ENCODE measurements at places on chromosomes 12 and 14.
A peak's percentile ranks its signal among the peaks of the same experiment; 100 is the strongest.

DNA sequence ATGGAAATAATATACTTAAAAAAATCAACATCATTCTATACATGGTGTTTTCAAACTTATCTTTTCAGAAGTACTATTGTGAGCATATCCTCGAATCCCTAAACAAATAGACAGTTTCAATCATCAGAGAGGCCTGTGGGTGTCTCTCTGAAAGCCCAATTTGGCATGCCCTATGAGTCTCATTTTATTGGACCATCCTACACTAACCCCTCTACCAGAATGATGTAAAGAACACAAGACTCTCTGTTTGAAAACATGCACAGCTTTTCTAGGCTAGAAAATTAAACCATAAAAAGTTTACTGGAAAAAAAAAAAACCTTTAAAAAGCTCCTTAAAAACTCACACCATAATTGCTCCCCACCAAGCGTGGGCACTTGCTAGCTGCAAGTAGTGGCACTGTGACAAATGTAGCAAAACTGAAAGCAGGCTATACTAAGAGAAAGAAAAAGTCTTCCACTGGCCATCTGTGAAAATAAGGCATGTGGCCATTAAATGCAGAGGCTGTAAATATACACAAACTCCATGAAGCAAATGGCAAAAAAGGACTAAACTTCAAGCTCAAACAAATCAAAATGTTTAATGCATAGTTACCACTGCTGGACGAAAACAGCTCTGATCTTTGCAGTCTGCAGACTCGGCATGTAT, 394.2 kb downstream of the SOX5 start:
- no peak for DNase-seq

DNA sequence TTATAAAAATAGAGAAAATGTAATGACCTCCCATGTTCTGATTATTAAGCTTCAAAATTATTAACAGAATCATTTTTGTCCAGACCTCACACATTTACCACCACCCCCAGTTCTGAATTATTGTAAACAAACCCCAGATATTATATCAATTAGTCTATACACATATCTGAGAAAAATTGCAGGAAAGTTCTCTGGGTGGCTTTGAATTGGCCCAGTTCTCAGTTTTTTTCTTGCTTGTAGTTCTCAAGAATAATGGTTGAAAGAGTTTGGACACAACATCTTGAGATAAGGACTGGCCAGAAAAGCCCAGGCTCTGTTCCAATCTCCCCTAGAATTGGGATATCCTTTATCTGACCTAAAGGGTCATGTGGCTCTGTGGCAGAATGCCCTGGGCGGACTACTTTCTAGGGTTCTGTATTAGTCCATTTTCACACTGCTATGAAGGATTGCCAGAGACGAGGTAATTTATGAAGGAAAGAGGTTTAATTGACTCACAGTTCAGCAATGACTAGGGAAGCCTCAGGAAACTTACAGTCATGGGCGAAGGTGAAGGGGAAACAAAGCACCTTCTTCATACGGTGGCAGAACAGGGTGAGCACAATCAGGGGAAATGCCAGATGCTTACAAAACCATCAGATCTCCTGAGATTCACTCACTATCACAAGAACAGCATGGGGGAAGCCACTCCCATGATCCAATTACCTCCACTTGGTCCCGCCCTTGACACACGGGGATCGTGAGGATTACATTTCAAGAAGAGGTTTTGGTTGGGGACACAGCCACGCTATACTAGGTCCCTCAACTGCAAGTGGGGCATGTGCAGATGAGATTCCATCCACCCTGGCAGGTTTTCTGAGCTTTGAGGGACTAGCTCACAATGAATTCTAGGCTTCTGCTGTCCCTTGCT, 1504.6 kb upstream of the FLRT2 start:
- DNase-seq, result no peak

- DNase-seq, result no peak
Measured at GRCh38 chr14:32710231-32710671, 228.4 kb upstream of the NPAS3 start.

GRCh38 chr14:31746326-31746725, 185.1 kb downstream of the NUBPL start:
- no peak for DNase-seq

DNA sequence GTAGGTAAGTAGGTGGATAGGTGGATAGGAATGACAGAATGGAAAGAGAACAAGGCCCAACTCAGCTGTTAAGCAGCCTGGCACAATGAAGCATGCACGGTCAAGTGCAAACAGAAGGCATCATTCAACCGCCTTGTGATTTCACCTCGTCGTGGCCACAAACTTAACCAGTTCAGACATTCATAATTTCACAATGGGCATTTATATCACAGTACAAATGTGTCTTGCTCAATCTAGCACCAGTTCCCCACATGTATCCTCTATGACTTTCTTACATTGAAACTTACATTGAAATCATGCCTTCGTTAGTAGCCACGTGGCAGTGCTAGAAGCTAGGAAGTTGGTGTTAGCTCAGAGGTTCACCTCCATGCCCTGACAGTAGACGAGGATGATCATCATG, 207.5 kb downstream of the ETV6 start:
- DNase-seq, result no peak

GRCh38 chr14:69224946-69225345, 33.6 kb downstream of the EXD2 start:
- no peak for DNase-seq

GRCh38 chr12:89499857-89500256, 24.7 kb downstream of the GALNT4 start:
- no peak for DNase-seq

DNA sequence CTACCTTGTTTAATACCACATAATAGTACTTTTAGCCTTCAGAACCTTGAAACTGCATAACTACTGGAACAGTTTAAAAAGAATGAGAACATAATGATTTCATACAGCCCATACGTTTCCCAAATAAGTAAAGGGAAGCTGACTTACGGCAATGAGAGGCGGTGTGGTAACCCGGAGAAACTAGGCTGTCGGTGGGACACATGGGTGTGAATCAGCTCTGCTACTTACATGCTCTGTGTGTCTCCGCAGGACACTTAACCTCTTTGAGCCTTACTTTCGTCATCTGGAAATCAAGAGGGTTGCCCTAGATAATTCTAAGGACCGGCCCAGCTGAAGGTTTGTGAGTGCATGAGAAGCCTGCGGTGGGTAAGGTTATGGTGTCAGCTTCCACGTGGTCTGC, 49.3 kb upstream of the PLEKHG3 start:
- no peak for DNase-seq

DNA sequence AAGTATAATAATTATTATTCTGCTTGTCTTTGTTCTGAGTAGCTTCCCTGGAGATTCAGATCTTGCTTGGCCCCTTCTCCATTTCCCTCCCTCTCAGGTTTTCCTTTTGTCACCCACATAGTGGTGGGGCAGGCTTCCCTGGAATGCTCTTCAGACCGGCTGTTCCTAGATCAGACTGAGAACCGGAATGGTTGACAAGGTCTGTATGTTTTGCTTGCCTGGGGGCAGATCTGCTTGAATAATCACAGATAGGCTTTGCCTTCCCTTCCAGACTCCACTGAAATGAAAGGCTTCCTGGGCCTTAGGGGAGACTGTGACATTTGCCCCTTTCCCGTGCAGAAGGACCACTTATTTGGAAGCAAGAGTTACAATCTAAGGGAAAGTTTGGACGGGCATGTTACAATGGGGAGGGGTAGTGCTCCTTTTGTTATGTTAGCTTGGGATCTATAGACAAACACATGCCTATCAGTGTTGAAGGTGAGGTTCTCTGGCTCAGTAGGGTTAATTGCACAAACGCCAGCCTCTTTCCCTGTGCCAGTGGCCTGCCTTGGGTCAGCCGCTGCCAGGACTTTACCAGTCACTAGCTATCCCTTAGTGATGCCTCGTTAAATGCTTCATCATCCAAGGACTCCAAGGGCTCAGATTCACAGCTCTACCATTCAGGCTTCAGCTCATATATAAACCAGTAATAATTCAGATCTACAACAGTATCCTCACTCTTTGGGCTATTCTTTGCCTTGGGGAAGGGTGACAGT, 178.6 kb downstream of the SNAPC1 start:
- DNase-seq, result no peak

GRCh38 chr12:52523824-52524223, 3.6 kb upstream of the KRT5 start:
- no peak for DNase-seq

DNA sequence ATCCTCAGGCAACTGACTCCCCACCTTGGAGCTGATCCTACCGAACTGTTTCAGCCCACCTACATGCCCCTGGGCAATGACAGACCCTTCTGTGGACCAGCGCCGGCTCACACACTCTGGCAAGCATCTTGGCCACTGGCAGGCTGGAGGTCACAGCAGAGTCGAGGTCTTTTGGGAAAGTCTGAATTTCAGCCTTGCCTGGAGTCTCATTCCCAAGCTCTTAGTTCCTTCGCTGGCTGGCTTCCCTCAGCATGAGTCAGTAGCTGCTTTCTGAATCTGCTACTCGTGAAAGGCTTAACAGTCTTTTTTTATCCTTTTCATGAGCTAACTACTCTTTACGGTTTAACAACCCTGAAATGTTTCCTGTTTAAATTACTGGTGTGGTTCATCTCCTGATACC, 44.5 kb downstream of the ASCL4 start:
- DNase-seq, result no peak

- no peak for DNase-seq
Measured at GRCh38 chr12:109113661-109114321, 2.6 kb upstream of the ACACB start.

DNA sequence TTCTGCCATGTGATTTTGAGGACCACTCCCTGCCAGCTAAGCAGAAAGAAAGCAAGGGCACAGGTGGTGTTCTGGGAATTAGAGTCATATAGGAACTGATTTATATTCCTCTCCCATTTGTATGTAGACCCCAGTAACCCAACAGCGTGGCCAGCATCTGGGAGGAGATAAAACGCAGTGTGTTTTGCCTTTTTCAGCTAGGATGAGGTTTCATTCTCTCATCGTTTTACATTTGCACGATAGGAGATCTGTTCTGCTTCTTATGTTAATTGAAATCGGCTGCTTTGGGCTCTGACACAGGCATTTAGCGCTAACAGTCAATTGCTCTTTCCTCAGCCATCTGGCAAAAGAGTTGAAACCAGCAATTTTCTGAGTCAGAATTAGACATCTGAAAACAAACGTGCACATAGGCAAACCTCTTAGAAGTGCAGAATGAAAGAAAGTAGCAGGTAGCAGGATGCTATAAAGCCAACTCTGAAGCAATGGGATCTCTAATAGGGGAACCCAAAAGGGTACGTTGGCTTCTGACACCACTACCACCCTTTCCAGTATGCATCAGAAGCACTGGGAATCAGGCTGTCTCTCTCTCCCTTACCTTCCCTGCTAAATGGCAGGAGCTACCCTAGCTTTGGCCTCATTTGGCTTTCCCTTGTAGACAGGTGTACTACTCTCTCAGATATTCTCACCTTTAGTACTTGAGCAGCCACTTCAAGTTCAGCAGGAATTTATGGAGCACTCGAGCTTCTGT, 219.1 kb downstream of the PHLDA1 start:
- peak; percentile 71 for DNase-seq

- no peak for DNase-seq
Measured at GRCh38 chr12:82504409-82504808, 146.1 kb downstream of the METTL25 start.

GRCh38 chr12:23493672-23494071, 455.8 kb downstream of the SOX5 start:
- DNase-seq, result no peak

DNA sequence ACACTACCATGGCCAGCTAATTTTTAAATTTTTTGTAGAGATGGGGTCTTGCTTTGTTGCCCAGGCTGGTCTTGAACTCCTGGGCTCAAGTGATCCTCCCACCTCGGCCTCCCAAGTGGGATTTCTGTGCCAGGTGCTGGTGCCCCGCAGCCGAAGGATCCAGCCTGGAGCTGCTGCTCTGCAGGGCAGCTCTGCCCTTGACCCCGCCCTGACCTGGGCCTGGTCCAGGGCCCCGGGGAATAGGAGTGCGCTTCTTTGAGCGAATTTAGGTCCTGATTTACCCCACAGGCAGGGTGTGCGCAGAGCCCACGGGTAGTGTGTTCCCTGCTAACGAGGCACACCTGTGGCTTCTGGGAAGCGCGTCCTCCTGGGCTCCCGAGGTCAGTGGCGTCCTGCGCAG, 15.2 kb downstream of the ACADS start:
- DNase-seq, result no peak

DNA sequence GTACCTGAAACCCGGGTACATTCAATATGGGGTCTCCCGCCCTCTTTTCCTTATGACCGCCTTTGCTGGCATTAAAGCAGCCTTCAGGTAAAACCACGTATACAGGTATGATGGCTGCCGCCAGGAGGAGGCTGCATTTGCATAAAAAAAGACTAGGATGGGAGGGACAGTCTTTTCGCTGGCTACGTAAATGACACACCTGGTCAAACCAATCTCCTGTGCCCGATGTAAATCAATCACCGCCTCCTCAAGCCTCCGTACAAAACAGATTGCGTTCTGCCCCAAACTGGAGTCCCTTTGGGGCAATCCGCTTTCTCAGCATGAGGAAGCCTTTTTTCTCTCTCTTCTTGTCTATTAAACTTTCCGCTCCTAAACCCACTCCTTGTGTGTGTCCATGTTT, 8.1 kb upstream of the ALDH1L2 start:
- DNase-seq, result no peak

- no peak for DNase-seq
Measured at GRCh38 chr12:77999074-77999715, 168.5 kb downstream of the NAV3 start.

- DNase-seq, result no peak
Measured at GRCh38 chr12:24573621-24574020, 375.3 kb downstream of the BCAT1 start.
